Putamen (tissue), 1 donor: ENCODE measurements at places on chromosomes 2 and 18.
A peak's percentile ranks its signal among the peaks of the same experiment; 100 is the strongest.

DNA sequence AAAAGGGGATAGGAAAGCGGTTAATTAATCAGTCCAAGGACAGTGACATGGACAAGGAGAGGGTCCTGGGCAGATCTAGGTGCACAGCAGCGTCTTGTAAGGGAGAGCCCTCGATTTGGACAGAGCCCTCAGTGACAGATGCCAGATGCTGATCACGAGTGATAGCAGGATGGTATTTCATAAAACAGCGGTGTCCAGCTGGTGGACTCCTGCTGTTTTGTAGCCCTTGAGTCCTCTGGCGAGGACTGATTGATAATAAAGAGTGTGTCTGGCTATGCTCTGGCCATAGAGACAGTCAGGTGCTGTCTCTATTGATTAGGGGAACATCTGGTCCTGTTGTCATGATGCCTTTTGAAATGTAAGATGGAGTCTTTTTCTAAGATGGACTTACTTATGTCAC, 180.7 kb downstream of the NCK2 start:
- no peak for DNase-seq

DNA sequence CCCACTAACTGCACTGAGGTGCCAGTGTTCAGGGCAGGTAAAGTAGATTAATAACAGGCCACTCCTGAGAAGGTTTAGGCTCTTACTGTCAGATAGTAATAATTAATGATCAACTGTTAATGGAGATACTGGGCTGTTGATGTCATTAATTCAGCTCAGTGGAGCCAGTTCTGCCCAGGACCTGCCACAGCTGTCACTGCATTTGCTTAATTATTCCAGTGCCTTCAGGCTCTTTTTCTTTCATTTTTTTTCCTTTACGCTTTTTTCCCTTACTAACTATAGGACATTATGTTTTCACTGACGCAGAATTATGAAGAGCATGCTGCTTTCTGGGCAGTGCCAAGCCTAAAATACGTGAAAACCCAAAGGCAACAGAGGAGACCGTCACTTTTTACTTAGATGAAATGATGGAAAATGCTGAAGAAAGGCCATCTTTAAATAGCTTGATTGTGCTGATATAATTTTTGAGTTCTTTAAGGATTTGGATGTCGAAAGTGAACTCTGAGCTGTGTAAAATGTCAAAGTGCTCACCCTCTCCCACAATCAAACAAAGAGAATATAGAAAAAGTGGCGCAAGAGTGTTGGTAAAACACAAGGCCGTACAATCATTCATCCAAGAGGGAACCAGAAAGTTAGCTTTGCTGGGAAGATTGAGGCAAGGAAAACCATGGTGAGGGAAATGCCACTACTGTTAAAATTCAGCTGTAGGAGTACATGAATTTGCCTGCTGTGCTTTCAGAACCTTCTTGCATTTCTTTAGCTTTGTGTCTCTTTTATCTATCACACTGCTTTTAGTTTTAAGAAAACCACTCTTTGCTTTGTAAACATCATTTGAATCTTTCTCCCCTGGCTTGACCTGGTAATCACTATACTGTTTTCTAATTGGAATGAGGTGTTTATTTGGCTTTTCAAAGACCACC, 192.0 kb upstream of the ZEB2 start:
- no peak for DNase-seq

DNA sequence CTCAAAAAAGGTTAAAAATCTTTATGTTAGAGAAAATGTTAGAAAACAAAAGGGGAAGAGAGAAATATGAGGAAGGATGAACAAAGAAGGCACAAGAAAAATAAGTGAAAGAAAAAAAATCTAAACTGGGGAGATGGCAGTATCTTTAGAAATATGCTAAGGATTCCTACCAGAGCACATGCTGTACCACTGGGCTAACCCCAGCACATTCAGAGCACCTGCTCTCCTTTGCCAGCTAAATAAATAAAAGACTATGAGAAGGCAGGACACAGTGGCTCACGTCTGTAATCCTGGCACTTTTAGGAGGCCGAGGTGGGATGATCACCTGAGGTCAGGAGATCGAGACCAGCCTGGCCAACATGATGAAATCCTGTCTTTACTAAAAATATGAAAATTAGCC, 92.2 kb upstream of the CDKL4 start:
- DNase-seq, result no peak

- peak; percentile 92 for DNase-seq
Observed at GRCh38 chr2:9003616-9004337, at the start of gene MBOAT2. Gene MBOAT2, minus strand, starts transcription at chr2:9003684. Its CDS starts 70 bp downstream, at chr2:9003614.

DNA sequence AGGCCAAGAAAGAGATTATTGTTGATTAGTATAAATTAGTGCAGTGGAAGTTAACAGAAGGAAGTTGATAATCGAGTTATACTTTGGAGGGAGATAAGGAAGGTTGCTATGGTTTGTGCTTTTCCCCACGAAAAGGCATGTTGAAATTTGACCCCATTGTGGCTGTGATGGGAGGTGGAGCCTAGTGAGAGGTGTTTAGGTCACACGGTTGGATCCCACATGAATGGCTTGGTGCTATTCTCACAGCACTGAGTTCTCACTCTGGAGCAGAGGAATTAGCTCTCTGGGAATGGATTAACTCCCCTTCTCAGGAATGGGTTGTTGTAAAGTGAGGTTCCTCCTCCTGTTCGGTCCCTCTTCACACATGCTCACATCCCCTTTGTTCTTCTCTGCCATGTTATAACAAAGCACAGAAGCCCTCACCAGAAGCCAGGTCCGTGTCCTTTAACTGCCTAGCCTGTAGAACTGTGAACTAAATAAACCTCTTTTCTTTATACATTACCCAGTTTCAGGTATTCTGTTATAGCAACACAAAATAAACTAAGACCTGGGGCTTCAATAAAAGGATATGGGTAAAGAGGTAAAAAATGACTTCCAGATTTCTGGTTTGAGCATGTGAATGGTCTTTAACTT, 21.9 kb downstream of the PIGN start:
- DNase-seq, result no peak

GRCh38 chr2:173831312-173832229, 133.6 kb downstream of the SP3 start:
- DNase-seq, result peak; percentile 13

- no peak for DNase-seq
Observed at GRCh38 chr2:181563101-181563692, 93.7 kb downstream of the CERKL start.

DNA sequence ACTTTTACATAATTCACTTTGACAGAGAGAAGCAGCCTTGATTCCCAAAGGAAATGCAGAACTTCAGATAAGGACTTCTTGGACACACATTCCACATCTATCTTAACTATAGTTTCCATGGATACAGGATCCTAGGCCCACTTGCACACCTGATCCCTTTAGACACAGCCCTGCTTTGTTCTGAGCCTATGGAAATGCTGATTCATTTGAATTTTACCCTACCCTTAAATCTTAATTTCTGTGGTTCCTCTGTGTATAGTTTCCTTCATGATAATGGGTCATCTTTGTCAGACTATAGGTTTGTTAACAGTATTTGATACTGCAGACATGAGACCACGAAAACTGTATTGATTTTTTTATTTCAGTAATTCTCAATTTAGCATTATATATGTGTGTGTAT, 77.4 kb downstream of the ACTR3 start:
- DNase-seq, result no peak

DNA sequence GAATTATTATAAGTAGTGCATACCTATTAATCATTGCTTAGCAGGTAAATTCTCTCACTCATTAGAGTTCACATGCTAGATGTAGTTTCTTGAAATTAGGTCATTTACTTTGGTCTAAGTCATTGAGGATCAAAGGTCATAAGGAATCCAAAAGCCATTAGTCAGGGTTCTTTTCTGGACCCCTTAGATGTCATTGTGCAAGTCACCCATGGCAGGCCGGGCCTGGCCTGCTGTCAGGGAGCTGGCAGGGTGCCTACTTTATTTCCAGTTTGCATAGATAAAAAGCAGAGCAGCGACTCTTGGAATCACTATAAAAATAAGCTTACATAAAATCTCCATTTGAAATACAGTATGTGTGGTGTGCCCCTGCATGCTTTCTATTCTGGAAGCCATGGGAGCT, 91.3 kb downstream of the MEIS1 start:
- no peak for DNase-seq

- no peak for DNase-seq
Observed at GRCh38 chr2:78568782-78569373, 456.6 kb upstream of the REG3G start.

- DNase-seq, result no peak
Observed at GRCh38 chr2:129276978-129277584, 702.4 kb upstream of the RAB6C start.

- DNase-seq, result no peak
Observed at GRCh38 chr2:105186967-105187498, 54.5 kb upstream of the GPR45 start.

DNA sequence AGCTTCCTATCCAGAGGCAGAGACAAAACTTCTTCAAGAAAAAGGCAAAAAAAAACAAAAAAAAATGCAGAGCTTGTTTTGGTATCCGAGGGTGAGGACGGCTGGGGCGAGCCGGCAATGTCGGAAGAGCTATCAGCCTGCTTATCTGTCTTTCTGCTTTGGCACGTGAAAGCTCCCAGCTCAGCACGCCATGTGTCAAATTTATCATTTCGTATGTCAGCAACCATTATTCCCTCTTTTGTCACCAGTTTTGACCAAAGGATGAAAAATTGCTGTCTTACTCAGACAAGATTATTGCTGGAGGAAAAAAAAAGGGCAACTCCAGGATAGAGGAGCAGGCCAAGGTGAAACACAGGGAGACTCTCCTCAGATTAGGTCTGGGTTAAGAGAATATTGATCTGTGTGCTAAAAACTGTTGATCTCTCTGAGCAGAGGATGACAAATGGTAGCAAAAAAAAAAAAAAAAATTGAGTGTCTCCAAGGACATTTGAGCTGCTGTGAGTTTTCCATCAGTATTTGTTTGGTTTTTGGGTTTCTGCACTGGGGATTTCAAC, 532.0 kb upstream of the POU3F3 start:
- DNase-seq, result no peak

GRCh38 chr2:188869550-188869949, 104.6 kb upstream of the COL3A1 start:
- peak; percentile 1 for DNase-seq

DNA sequence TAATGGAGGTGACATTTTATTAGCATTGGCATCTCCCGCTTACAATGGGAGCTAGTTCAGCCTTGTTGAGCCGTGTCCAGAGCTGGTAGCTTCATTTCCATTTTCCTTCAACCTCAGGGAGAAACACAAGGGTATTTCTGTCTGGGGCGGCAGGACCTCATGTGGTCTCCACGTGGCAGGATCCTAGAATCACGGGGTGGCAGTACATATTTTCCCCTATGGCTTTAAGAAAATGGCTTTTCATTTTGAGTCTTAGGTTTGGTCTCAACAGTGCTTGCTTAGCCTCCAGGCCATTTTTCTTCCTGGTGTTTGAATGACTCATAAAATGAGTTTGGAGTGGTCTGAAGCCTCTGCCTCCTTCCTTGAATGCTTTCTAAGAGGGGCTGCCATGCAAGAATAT, 20.3 kb downstream of the CABLES1 start:
- no peak for DNase-seq

DNA sequence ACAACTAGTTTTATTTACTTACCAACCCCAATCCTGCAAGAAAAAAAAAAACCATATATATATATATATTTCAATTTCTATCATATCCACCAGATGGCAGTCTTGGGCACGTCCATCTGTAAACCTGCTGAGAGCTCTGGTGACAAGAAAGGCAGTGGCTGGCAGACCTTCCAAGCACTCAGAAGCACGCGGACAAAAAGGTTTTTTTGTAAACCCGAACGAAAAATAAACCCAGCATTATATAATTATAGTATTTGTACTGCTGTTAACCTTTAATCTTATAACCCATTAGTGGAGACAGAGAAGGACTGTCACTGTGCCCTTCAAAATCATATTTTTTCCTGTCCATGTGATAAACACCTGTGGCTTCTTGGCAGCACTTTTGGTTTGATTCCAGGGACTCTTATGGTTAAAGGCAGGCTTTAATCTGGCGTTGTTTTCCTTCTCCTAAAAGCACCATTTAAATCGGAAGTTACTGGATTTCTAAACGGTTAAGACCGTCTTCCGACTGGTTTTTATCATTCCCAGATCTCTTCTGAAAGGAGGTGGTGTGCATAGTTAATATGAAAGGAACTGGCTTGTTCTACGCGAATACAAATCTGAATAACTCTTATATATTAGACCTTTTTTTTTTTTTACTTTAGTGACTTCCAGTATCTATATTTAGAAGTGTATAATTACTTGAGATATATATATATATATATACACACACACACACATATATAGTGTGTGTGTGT, 31.0 kb upstream of the SLC3A1 start:
- peak; percentile 84 for DNase-seq

- DNase-seq, result no peak
Observed at GRCh38 chr18:7333025-7333562, 102.2 kb downstream of the LRRC30 start.

DNA sequence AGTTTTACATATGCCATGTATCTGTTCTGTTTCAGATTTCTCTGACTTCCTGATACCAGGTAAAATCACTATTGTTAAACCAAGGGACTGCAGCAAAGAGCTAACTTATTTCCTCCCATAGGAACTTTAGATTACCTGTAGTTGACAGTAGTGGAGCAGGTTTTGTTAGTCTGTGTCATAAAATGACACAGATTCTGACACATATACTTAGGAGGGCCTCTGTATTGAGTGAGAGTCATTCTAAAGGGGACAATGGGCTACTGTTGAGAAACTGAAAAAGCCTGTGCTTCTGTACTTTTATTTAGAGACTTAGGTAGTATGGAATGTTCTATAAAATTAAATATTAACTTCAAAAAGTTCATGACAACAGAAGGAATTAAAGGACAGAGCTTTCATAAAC, 48.2 kb downstream of the KCMF1 start:
- DNase-seq, result no peak

DNA sequence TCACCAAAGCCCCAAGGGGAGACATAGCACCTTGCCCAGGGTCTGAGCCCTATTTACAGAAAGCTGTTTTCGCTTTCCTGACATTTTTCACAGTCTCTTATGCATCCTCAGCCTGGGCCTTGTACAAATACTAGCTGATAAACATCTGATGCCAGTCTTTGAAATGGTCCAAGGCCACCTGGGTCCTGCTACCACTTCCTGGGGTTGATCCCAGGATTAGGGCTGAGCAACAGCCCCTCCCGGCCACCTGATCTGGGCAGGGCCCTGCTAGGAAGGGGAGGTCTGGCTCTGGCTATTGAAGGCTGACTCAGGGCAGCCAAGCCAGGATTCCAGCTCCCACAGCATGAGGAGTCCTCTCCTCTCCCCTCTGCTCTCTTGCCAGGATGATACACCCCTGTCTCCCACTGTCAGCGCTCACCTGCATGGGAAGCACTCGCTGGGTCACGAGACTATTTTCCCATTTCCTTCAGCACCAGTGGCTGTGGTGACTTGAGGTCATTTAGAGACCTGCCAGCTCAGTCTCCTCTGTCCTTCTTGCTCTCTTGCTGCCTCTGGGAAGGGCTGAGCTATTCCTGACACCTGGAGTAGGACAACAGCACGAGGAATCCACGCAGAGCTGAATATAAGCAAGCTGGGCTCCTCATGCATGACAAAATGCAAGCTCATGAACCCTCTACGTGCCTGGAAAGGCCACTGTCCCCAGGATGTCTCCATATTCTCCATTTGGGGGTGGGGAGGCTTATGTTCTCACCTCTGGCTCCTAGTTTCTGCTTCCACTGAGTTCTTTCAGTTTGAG, 53.0 kb upstream of the LGALSL start:
- no peak for DNase-seq
